Activated CD8-positive, alpha-beta T cell treated with anti-CD3 and anti-CD28 coated beads, Interleukin-2, amount 10 ng/mL, durations not matched to agents 7 days and 5 days (primary cell): ENCODE measurements at places on chromosomes 5 and 9. TPM values are rescaled to one million over a fixed set of nuclear protein-coding genes. Genes with fewer than 3 reads are reported as not detected.
A peak's percentile ranks its signal among the peaks of the same experiment; 100 is the strongest.

DNA sequence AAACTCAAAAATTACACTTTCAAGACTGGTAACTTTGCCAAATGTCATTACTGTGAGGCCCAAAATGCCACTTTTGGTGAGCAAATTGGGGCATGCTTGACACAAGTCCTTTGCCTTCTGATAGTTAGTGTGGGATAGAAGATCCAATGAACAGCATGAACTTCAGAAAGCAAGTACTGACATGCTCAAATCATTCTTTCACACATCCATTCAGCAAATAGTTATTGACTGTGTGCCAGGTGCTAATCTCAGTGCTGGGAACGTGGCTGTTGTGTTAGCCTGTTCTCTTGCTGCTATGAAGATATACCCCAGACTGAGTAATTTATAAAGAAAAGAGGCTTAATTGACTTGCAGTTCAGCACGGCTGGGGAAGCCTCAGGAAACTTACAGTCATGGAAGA, 247.0 kb downstream of the CHSY3 start:
- DNase-seq: no peak

DNA sequence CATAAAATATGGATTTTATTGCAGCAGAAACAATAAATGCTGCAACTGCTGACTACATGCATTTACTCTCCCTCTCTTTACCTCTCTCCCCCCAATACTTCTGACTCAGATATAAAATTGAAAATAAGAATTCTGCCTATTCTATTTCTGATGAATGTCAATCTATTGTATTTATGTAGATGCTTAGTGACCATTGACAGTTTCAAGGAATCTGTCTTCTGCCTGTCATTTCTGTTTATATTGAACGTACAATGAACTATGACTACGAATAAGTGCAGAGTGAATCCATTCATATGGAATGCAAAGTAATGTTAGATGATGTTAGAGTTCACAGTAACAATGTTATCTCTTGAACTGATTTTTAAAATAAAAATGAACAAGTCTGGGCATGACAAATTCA, 898 bp downstream of the CDH10 start:
- DNase-seq: no peak

GRCh38 chr5:162607879-162608278, 540.3 kb downstream of the GABRG2 start:
- DNase-seq: no peak

DNA sequence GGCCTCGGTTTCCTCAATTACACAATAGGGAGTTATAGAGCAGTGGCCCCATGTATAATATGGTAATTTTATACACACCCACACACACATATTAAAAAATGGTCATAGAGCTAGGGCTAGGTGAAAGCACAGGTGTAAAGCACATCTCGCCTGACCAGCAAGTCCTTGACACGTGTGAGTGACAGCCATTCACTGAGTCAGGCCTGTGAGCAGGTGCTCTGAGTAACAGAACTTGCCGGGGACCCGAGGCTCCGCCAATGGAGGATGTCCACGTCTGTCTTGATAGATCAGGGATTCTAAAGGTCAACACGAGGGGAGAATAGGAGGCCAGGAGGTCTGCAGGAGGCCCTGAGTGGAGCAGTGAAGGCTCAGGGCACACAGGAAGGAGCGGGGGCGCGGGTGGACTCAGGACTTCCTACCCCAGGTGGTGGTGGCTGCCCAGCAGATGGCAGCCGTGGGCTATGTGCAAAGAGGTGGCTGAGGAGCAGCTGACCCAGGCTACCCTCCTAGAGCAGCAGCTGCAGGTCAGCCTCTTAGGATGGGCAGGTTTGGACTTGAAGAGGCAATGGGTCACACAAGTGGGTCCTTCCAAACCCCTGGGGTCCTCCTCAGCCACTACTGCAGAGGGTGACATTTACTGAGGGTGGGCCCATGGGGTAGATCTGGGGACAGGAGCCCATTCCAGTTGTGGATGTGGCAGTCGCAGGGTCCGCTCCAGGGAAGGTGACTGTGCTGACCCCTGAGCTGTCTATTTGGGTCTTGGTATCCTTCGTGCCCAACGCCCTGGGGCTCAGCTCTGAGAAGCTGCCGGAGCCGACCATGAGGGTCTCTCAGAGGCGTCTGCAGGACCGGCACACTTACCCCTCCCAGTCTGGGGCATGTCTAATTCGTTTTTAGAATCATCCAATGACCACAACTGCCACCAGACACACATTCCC, 45.9 kb downstream of the PRRT1B start:
- peak; percentile 83 for DNase-seq

- DNase-seq: no peak
Measured at GRCh38 chr9:7983490-7983889, 183.9 kb upstream of the DMAC1 start.

DNA sequence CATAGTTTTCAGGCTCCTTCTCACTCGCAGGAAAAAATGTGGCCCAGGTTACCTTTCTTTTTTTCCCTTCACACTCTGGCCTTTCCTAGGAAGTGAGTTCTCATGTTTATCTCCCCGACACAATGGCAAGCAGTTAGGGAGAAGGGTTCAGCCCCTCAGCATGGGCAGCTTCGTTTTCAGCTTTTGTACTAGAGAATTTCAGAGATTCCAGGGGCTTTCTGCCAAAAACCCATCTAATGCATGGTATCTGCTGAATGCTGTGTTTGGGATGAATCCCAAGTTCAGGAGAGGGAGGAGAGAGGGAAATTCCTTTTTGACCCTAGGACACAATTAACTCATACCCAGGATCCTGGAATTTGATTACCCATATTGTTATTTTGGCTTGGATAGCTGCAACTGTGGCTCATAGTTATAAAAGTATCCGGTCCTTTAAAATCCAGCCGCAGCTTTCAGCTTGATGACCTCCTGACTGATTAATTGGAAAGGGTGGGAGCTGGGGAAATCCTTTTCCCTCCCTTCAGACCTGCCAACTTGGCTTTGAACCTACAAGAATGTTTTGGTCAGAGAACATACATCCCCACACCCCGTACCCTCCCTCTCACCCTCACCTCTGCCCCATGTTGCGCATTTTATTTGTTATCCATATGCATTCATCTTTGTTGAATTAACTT, 78.4 kb downstream of the TMEM252 start:
- no peak for DNase-seq

DNA sequence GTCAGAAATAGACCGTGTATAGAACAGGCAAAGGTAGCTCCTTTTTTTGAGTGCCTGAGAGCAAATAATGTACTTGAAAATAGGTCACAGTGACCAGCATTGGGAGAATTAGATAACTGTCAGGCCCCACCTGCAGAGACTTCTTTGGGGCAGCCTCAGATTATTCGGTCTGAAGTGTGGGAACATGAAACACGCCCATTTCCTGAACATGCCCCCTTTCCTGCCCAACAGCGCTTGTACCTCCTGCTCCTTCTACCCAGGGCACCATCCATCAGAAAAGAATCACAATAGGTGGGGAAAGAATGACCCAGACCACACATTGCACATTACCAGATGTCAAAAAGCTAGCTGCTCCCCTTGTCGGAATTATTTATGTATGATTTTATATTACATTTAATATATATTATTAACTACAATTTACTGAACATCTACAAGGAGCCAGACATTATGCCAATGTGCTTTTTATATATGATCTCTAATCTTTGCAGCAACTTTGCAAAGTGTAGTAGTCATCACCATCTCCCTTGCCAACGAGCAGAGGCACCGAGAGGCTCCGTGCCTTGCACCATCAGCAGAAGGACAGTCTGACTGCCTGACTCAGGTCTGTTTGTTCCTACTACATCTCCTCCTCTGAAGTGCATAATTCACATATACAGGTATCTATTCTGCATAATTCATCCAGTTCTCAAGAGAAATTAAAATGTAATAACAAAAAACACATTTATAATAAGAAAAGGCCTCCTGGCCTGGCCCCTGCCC, 39.5 kb downstream of the PTPN3 start:
- no peak for DNase-seq

GRCh38 chr9:93141771-93142483, 7.9 kb upstream of the NINJ1 start:
- DNase-seq: no peak

- no peak for DNase-seq
Measured at GRCh38 chr9:113431191-113431590, 20.6 kb downstream of the C9orf43 start.

DNA sequence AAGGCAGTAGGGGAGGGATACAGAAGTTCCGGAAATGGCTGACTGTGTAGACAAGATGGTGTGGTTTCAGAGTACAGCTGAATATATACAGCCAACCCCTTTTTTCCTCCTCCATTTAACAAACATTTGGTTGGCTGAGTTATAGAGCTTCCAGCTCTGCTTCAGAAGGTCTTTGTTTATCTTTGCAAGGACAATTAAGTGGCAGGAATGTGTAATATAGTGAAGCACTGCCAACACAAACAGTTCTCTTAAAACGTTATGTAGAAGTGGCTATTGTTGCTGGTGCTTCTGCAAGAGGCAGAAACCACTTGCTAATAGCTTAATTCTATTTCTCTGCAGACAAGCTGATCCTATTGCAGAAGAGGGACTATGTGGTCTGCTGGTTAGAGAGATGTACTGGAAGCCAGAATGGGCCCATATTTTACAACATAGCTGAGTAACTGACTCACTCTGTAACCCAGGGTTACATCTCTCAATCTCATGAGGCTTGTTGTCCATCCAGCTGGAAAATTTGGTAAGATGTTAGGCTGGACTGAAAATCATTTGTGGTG, 62.7 kb upstream of the OSMR start:
- no peak for DNase-seq

GRCh38 chr5:160456480-160457177, 35.0 kb downstream of the PTTG1 start:
- DNase-seq: no peak

DNA sequence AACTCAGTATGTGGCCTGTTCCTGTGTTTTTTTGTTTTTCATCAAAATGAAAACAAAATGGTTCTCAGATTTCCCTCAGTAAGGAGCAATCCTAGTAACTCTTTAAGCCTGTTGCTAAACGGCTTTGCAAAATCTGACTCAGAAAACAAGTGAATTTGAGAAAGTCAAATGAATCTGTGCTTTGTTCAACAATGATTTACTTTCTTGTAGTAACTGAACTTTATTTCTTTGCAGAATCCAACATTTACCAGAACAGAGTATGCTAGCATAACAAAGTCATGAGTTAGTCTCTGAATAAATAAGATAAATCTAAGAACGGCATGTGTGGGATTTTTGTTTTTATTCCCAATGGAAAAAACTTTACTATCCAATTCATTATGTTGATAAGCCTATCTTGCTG, 93.8 kb downstream of the OXCT1 start:
- DNase-seq: no peak

GRCh38 chr5:42502613-42503470, 79.6 kb downstream of the GHR start:
- DNase-seq: no peak

GRCh38 chr9:69237702-69238295, 63.7 kb downstream of the TJP2 start:
- no peak for DNase-seq

DNA sequence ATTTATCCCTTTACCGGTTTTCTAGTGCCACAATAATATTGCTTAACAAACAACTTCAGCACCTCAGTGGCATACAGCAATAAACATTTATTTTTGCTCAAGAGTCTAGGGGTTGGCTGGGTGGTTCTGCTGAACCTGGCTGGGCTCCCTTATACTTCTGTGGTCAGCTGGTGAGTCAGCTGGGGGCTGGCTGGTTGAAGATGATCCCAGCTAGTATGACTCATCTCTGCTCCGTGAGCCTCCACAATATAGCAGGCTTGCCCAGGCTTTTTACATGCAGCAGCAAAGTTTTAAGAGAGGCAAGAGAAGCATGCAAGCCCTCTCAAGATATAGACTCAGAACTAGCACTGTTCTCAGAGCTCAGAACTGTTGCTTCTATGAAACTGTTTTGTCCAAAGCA, 523.5 kb upstream of the CLINT1 start:
- peak; percentile 61 for DNase-seq

DNA sequence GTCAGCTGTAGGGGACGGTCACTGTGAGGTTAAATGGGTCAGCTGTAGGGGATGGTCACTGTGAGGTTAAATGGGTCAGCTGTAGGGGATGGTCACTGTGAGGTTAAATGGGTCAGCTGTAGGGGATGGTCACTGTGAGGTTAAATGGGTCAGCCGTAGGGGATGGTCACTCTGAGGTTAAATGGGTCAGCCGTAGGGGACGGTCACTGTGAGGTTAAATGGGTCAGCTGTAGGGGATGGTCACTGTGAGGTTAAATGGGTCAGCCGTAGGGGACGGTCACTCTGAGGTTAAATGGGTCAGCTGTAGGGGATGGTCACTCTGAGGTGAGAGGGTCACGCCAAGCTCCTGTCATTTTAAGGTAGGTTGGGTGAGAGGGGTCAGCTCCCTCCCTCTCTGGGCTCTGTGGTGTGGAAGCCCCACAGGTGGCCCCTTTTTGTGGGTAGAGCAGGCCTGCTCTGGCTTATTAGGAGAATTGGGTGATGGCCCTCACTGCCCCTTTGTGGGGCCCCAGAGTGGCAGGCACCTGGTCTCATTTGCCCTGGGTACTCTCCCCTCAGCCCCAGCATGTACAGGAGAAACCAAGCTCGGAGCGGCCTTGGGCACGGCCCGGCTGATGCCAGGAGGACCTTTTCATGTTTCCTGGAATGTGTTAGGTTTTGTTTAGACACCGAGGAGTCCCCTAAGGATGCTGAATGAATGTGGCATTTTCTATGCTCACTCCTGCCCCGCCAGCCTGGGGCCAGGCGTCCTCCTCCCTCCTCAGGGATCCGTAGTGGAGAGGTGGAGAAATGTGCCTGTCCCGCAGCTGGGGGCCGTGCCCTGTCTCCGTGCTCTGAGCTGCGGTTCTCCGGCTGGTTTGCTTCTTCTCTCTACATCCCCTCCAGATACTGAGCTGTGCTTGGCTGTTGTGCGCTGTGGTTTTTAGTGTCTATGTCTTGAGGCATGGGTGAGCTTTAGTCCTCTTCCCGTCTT, 31.4 kb downstream of the AHRR start:
- DNase-seq: peak; percentile 20

DNA sequence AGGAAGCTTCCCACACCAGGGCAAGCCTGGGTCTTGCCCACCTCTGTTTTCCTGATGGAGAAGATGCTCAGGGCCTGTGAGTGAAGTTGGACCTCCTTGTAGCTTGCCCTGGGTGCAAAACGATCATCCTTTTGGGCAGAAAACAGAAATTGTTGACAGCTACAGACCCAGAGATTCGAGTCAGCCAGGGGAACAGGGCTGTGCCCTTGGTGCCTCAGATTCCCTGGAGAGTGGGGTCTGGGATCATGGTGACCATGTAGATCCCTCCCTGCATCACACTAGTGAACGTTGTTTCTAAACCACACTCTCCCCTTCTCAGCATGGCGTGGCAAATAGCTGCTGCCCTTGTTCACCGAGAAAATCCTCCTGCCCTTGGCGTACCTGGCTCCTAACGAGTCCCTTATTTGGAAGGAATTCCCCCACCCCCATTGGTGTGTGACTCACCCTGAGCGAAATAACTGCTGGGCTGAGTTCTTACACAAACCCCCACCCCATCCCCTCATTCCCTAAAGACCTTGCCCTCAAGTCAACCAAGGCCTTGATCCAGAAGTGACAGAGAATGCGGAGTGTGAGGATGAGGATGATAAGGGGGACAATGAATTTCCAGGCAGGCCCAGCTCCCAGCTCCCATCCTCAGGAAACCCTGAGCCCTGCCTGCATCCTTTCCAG, 1.1 kb upstream of the DCANP1 start:
- no peak for DNase-seq

GRCh38 chr5:177600508-177601018, 631 bp downstream of the B4GALT7 start:
- DNase-seq: peak; percentile 33

The MAP3K1 gene
- total RNA-seq: 25.1 TPM

The PCDHB8 gene
- total RNA-seq: not detected

The IFNA21 gene
- not detected for total RNA-seq

The TUT7 gene
- total RNA-seq: 30.8 TPM

The HAVCR1 gene
- 2.9 TPM for total RNA-seq

The NUP214 gene
- total RNA-seq: 63.5 TPM

The SLC6A19 gene
- not detected for total RNA-seq

The DIPK1B gene
- not detected for total RNA-seq

The ADGRD2 gene
- not detected for total RNA-seq

The NR6A1 gene
- 0.18 TPM for total RNA-seq

The OLFML2A gene
- not detected for total RNA-seq
